ENCODE measurements at places on chromosomes 7 and 10.
A peak's percentile ranks its signal among the peaks of the same experiment; 100 is the strongest.

- no peak for DNase-seq
Observed at GRCh38 chr10:6102128-6102527, 13.3 kb downstream of the RBM17 start.

- DNase-seq: no peak
Observed at GRCh38 chr10:90141791-90142190, 440.4 kb downstream of the KIF20B start.

DNA sequence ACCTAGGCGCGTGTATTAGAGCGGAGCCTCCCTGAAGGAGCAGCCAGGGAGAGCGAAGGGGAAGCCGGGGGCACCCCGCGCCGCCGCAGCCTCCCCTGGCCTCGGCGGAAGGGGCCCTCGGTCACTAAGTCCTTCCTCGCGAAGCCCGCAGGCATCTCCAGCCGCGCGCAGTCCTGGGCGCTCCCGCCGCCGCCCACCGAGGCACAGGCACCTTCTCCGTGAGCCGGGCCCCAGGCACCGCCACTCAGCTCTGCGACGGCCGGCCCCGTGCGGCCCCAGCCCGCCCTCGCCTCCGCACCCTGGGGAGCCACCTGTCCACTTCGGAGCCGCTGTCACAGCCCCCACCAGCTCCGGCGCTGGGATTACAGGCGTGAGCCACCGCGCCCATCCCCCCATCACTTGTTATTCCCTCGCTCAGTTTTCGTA, 80.8 kb downstream of the ZNF467 start:
- no peak for DNase-seq

DNA sequence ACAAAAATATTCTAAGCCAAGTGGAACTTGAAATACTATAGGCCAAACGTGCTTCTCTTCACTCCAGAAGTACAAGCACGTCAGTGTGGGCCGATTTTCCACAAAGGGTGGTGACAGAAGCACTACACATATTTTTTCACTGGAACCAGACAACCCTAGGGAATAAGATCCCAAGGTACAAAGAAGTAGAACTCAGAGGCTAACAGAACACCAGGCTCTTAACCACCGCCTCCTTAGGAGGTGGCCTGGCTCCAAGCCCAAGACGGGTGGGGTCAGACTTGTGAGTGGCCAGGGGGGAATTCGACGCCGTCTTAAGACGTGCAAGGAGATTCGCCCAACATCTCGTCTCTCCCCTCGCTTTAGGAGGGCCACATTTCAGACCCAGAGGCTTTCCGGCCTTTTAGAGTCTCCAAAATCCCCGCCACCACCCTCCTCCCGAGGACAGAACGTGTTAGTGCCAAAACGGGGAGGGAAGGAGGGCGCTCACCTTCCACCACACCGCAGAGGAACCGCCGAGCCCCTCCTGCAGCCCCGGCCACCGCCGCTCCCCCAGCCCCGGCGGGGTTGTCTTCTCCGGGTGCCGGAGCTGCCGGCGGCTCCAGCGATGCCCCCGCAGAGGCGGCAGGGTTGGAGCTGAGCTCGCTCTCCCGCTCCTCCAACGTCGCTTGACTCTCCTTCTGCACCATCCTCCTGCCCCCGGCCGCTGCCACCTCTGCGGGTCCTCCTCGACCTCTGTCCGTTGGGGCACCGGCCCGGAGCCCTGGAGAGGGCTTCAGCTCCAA, 716 bp downstream of the OGA start:
- DNase-seq: peak; percentile 98

GRCh38 chr10:122665329-122665860, 34.3 kb downstream of the C10orf120 start:
- no peak for DNase-seq

DNA sequence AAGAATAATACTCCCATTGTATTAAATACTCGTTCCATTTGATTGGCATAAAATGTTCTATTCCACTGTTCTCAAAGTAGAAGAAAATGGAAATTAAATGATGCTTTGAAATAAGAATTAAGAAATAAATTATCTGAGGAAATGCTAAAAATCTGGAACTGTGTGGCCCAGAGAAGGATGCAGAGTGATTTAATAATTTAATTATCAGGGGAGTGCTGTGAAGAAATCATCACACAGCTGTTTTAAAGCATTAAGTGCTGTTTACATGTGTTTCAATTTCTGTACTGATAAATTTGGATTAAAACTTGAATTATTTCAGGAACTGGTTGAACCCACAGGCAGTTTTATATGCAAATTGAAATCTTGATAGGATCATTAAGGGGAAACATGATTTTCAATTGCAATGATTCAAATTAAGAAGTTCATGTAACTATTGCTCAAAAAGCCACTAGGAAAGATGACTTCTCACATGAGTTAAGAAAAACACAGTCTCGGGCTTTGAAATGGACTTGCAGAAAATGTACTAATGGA, 56.3 kb downstream of the COL28A1 start:
- no peak for DNase-seq
